Skin of body (tissue), 3 donors: ENCODE measurements at places on chromosomes 12 and 14. TPM values are rescaled to one million over a fixed set of nuclear protein-coding genes. Genes with fewer than 3 reads are reported as not detected.

The BEGAIN gene
- total RNA-seq: 1.4 TPM

The HNRNPA1 gene
- total RNA-seq: 745 TPM

The HVCN1 gene
- total RNA-seq: 4.1 TPM

The PDZRN4 gene
- 0.79 TPM for total RNA-seq

The PPP1R1A gene
- total RNA-seq: 6.4 TPM

The FOXG1 gene
- not detected for total RNA-seq

The MYL2 gene
- 43.5 TPM for total RNA-seq

The GNB3 gene
- 2.2 TPM for total RNA-seq

The BATF gene
- total RNA-seq: 1.4 TPM

The C12orf76 gene
- total RNA-seq: 13.1 TPM
